ENCODE measurements at places on chromosomes 3 and 15.

DNA sequence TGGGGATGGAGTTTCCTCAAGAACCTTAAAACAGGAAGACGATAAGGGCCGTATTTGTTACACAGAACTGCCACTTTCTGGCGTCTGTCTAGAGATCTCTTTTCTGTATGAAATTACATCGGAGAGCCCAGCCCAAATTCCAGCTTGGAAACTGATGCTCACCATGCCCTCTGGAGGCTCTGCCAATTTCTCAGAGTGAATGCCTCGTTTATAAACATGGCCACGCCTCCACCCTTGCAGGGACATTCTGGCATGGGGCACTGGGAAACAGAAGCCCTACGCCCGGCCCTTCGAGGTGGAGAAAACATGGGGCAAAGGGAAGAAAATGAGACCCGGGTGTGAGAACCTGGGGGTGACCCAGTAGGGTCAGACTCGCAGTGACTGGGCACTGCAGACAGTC lies 53.4 kb upstream of the SEC13 start:
- no peak for DNase-seq

- no peak for DNase-seq
These were observed 52.9 kb downstream of the ARHGAP31 start for GRCh38 chr3:119347036-119347435.

GRCh38 chr3:51501833-51502561 lies 2.2 kb upstream of the DCAF1 start:
- DNase-seq = peak; percentile 85

DNA sequence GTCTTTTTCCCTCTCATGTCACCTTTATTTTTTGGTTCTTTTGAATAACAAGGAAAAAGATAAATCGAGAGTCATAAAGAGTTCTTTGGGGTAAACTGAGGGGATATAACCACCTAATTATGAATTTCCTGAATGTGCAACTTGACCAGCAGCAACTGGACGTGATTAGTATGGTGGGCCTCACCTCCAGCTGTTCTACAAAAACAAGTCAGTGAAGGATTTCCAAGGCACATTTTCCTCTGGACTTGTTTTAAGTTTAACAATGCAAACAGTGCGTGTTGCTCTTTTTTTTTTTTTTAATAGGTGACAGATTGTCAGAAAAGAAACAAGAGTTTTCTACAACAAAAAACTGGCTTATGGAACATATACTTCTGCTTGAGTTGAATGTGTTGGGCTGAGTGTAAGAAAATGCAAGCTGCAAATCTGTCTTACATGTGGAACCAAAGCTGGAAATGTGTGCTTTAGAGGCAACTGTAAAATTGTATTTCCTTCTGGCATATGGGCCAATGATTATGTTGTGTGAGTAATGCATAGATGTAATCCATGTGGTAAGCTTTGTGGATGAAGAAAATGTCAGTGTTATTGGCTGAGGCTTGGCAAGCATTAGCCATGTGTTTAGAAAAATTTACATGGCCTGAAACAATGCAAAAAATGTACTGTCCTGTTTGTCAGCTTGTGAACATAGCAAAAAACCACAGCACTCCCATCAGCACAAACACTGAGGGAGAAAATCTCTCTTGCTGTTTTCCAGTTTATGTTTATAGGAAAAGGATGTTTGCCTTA lies 44.5 kb upstream of the FNDC3B start:
- no peak for DNase-seq

DNA sequence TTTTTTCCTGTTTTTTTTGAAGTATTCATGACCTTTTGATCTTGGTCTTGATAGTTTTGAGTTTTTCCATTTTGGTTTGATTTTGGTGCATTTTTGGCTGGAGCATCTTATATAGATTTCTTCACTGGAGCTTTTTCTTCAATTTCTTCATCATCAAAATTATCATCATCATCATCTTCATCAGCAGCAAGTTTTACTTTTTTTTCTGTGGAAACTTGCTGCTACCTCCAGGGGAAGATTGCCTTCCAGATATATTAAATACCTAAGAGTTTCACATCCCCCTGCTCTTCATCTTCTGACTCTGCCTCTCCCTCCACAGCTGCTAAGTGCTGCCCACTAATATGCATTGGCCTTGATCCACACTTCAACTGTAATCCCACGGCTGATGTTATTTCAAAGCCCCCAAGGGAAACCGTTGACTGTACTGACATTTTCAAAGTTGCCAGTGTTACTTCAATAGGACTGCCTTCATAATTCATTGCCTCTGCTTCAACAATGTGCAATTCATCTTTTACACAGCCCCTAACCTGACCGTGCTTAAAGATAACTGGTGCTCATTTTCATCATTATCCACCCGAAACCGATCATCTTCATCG lies 151.7 kb downstream of the NR1D2 start:
- DNase-seq = no peak
